ENCODE measurements at places on chromosomes 3 and 15.

DNA sequence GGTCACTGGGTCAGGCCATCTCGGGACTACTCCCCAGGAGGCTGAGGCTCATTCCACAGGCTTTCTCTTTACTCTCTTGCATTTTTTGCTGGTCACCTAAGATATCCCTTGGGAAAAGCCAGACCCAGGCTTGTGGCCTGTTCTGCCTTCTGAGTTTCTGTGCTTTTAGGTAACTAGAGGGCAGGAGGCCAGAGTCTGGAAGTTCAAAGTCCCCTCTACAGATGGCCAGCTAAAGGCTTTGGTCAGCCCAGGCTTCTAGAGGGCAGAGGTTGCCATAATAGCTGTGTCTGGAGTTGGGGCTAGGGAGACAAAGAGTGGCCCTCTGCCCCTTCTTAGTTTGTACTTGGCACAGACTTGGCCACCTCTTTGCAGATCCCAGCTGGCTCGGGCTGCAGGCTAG lies 8.4 kb upstream of the PARP6 start:
- DNase-seq, result no peak

- no peak for DNase-seq
Observed at GRCh38 chr15:66494262-66494661, 3.3 kb downstream of the SNAPC5 start.

DNA sequence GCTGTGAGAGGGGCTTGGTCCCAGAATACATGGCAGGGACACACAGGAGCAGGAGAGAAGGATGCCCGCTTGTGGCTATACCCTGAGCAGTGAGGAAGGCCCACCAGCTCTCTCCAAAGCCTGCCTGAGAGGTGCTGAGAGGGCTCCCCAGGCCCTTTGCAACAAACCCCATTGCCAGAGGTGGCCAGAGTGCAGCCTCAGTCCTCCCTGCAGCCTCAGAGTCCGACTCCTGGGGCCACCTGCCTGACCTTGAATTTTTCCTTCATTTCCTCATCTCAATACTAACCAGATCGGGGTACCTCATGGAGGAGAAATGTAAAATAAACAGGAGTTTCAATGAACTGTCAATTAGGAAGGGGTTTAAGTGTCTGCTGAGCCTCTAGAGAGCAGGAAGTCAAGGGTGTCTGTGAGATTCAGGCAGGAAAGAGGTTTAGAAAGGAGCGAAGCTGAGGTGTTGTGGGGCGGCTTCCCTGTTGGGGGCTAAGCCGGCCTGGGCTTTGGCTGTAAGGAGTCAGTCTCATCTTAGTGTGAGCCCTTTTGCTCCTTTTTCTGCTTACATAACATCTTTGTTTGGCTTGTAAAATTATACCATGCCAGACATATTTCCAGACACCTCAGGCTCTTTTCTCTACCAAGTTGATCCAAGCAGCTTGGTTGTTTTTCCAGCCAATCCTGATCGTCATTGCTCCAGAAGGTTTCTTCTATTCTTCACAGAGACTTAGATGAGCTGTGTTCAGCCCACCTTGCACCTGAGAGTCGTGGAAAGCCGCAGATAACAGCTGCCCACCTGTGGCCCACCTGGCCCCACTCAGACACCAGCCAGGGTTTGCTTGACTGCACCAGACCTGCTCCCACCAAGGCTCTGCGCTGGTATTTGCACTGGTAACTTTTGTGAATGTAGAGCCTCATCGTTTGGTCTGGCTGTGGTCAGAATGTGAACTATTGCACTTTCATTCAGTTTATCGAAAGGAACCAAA lies 36.7 kb downstream of the CMTM7 start:
- DNase-seq, result peak; percentile 56

DNA sequence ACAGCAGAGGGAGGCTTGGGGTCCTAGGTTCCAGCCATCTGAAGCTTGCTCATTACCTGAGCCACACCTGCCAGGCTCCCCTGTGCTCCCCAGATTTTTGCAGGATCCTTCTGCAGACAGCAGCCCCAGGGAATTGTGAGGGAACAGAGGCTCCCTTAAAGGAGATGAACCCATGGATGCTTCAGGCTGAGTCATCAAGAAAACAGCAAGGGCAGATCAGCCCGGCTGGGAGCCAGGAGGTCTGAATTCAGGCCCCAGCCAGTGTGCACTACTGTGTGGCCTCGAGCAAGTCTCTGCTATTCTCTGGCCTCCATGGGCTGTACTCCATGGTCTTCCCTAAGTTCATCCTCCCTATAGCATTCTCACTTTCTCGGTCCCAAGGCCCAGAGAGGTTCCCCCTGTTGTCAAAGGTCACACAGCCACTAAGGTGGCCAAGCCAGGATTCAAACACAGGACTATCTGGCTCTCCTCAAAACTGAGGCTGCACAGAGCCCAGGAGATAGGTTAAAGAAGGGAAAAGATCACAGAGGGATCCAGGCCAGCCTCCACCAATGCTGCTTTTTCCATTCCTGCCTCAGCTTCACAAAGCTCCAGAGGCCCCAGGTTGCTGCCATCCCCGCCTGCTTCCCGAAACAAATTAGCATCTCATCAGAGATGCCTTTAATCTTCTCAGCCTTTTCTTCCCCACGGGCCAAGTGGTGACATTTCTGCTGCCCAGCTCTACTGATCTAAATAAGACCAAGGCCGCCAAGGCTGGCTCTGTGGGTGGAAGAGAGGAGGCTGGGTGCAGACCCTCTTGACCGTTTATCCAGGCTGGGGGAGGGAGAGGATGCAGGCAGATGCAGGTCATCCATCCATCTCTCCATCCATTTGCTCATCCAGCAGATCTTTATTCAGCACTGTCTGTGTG lies 21.2 kb upstream of the GRIP2 start:
- no peak for DNase-seq

DNA sequence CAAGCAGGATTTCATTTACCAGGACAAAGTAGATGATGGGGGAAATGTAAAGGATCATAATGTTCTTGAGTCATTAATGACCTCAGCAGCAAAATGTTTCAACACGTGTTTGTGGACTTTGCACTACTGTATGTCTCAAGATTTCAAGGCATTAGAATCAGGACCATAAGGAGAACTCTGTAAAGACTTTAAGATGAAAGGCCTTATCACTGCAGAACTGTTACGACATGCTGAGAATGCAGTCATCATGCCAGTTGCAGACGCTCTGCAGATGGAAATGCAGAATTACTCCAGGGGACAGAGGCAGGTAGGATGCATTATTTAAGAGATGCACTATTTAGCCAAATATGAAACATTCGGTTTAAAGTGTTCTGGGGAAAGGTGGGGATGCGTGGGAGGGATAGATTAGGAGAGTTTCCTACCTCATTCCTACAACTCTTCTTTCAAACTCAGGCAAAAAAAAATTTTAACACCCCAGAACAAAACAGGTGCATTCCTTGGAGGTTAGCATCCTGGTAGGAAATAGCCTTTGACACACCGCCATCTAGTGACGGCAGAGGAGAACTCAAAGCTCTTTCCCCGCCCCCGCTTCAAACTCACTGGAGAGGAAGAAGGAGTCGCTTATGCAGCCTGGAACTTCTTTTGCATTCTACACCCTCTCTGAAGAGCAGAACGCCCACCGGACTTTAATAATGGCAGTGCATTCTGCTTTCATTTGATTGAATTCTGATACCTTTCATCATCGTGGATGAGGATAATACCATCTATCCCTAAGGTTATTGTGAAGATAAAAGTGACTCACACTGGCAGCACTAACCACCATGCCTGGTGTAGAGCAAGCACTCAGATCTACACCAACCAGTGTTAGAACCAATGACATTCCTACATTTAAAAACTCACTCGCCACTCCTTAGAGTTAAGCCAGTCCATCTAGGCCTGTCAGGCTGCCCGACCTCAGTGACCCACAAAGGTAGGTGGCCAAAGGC lies 43.1 kb upstream of the TOPAZ1 start:
- peak; percentile 57 for DNase-seq

GRCh38 chr15:41936649-41937567 lies 35.4 kb downstream of the EHD4 start:
- peak; percentile 84 for DNase-seq

DNA sequence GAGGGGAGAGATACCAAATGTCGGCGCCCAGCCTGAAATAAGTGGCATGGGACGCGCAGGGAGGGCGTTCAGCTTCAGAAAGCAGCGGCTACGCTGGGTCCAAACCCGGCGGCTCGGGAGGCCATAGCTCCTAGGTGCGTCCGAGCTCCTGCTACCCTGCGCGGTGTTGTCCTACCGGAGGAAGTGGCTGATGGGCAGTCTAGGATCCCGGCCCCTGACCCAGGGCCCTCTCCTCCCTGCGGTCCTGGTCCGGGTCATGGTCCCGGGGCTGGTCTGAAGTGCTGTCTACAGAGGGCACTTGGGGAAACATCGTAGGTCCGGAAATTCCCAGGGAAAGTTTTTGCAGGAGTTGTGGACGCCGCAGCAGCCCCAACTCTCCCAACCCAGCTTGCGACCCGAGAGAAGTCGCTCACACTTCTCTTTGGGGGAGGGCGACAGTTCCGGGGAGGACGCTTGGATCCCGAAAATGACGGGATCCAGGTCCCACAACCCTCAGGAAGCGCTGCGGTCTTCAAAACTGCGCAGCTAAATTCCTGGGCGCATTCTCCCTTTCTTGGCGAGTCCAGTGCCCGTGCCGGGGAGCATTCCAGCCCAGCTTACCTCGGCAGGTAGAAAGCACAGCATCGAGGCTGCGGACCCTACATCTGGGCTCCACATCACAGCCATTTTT lies 9.1 kb upstream of the FOXB1 start:
- DNase-seq, result no peak
